ENCODE measurements at places on chromosomes 13 and 19.

DNA sequence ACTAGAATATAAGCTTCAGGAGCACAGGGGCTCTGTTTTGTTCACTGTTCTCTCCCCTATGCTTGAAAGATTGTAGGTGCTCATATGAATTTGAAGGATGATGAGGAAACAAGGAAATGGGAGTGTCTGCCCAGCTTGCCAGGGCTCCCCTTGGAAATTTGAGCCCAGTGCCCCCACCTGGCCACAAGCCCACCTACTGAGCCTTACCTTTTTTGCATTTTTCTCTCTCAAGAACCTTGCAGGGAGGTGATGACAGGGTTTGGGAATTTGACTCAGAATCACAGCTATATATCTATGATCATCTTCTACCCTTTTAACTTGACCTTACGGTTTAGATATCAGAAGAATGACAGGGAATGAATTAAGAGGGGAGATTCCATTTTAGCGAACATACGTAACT, 33.8 kb downstream of the SERP2 start:
- no peak for DNase-seq

DNA sequence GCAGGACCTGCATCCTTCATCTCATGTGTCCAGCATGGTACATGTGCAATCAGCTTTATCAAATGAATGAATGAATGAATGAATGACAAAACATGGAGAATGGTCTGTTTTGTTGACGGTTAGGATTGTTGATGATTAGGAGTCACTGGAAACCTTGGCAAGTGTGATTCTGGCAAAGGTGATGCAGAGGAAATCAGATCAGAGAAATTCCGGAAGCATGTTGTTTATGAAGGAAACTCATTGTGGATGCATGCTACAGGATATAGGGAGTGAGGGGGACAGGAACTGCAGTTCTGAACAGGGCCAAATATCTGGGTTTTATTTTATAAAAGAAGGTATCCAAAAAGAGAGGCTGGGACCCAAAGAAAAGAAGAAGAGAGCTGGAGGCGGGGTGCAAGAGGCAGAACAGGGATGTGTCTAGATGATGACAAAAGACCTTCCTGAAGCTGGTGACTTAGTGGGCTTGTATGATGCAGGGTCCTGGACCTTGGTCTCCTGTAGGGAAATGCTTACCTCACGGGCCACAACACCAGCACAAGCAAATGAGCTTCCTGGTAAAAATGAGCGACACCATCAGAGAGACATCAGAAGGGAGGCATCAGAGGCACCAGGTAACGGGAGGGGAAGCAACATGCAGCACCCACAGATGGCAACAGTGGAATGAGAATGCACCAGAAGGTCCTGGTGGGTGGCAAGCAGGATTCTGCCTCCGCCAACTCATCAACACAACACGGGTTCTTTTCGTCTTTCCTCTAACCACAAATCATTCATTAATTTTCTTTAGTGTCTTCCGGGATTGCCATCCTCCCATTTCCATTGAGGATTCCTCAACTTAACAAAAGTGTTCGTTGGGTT, 159.6 kb downstream of the FOXO1 start:
- DNase-seq = no peak

- peak; percentile 28 for DNase-seq
These were observed 30.1 kb upstream of the CCDC124 start for GRCh38 chr19:17902701-17903100.

DNA sequence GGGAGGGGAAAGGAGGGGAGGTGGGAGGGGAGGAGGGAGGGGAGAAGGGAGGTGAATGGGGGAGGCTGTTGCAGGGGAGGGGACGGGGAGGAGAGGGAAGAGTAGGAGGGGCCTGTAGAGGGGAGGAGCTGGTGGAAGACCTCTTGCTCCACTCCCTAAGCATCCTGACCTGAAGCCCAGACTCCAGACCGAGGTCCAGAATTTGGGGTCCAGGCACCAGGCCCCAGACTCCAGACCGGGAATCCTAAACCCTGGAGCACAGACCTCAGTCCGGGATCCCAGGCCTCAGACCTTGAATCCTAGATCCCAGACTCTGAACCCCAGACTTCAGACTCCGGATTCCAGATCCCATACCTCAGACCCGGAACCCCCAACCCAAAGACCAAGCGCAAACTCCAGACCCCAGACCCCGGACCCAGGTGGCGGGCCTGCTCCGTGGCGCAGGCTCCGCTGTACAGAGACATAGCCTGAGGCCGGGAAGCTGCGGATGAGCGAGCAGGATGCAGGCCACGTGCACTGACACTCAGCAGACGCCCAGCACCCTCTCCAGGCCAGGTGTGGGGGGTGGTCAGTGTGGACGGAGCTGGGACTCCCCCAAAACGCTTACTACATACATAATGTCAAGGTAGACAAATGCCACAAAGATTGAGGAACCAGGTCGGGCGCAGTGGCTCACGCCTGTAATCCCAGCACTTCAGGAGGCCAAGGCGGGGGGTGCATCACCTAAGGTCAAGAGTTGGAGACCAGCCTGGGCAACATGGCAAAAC, 710 bp upstream of the BTBD2 start:
- peak; percentile 86 for DNase-seq

- no peak for DNase-seq
These were observed 2.1 kb upstream of the VWA8 start for GRCh38 chr13:41962994-41963393.

- no peak for DNase-seq
These were observed 37.4 kb upstream of the KLF12 start for GRCh38 chr13:74171641-74172040.

- DNase-seq = no peak
These were observed 55.0 kb downstream of the TSHZ3 start for GRCh38 chr19:31294189-31294588.

DNA sequence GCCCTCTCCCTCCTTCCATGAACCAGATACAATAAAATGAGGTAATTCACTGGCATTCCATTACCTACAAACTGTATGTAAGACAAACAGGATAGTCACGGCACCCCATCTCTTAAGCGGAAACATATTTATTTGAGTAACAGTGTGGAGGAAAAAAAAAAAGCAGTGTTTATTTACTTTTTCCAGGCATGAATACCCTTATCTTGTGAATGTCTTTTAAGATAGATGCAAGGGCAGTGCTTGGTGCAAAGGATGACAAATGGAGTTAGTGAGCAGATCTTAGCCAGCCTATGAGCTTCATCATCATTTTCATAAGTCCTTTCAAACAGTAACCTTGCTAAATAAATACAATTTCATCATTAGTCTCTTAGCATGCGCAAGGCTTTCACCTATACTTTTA, 1661.8 kb upstream of the SPRY2 start:
- no peak for DNase-seq

GRCh38 chr19:44758596-44758995, 10.1 kb downstream of the BCL3 start:
- no peak for DNase-seq

All from fibroblast of pulmonary artery (primary cell).